Muscle of back (tissue), 13 donors: ENCODE measurements at places on chromosomes 3 and 15. TPM values are rescaled to one million over a fixed set of nuclear protein-coding genes. Genes with fewer than 3 reads are reported as not detected.

CRYGS gene
- 1.7 TPM for polyA plus RNA-seq

HRG gene
- not detected for polyA plus RNA-seq

RTP3 gene
- not detected for polyA plus RNA-seq

SLC25A20 gene
- 13.1 TPM for polyA plus RNA-seq

DNA sequence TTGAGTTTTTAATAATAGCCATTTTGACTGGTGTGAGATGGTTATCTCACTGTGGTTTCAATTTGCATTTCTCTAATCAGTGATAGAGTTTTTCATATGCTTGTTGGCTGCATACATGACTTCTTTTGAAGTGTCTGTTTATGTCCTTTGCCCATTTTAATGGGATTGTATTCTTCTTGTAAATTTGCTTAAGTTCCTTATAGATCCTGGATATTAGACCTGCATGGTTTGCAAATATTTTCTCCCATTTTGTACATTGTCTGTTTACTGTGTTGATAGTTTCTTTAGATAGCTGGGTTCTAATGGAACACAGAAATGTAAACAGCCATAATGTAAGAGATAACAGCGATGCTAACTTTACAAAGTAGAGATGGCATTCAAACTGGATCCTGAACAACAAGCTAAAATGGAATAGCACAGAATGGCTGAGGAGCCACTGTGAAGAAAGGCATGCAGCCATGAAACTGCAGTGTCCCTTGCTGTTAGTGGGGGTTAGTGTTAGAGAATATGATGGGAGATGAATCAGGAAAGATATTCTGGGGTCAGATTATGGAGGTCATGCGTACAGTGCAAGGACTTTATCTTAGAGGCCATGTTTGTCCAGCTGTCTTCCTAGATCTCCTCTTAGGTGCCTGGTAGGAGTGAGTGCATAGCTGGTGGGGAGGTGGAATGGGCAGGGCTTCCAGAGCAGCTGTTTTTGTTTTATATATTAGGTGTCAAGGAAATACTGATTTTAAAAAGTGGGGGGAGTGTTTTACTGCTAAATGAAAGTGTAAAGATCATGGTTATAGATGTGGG is 48.1 kb downstream of the BBS4 start:
- no peak for DNase-seq

DNA sequence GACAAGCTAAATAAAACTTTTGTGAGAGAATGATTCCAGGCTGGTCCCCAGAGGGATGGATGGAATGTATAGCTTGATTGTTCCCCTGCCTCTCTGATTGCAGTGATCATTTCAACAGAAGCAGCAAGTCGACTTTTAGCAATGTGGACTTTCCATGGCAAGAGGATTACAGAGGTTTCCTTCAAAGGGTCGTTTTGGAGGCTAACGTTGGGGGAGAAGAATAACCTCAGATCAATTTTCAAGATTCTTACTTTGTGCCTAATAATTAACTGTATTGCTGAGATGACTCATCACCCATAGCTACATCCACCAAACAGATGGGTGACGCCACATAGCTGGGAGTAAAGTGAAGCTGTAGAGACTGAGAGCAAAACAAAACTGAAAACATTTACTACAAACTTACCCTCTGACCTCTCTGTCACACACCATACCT is 79.9 kb downstream of the GTPBP8 start:
- no peak for DNase-seq

DNA sequence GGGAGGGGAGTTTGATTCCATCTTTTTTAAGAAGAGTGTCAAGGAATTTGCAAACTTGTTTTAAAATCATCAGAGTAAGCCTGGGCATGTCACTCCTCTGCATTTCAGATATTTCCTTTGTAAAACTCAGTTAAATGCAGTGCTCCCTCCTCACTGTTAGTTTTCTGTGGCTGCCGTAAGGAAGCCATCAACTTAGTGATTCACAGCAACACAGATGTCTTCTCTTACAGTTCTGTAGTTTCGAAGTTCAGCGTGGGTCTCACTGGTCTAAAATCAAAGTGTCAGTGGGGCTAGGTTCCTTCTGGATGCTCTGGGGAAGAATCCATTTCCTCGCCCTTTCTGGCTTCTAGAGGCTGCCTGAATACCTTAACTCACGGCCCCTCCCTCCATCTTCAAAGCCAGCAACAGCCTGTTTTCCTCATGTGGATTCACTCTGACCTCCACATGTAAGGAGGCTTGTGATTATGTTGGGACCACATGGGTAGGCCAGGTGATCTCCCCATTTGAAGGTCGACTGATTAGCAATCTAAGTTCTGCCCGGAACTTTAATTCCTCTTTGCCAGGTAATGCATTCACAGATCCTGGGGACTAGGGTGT is 12.4 kb downstream of the ISG20 start:
- no peak for DNase-seq

GRCh38 chr3:140597792-140598191 is 80.1 kb upstream of the TRIM42 start:
- no peak for DNase-seq

- no peak for DNase-seq
Measured at GRCh38 chr3:190063490-190063889, 57.2 kb downstream of the P3H2 start.

DNA sequence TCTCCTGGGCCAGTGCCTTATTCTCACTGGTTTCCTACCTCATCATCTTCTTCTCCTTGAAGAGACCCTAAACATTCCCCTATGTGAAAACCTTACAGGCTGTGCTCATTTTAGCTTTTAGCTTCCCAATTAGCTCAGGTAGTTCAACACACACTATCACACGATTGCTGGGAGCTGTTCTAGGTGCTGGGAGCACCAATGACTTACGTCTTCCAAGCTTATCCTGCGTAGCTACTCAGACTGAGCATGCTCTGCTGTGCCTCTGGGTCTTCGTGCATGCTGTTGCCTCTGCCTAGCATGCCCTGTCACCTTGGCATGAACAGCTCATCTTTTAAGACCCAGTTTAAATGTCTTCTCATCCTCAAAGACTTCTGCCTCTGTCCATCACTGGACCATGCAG is 55.7 kb upstream of the APEH start:
- DNase-seq, result no peak

GRCh38 chr15:50907601-50908208 is 778 bp upstream of the AP4E1 start:
- no peak for DNase-seq

GRCh38 chr3:13415997-13416793 is 3.9 kb downstream of the NUP210 start:
- DNase-seq, result no peak
